ENCODE measurements at places on chromosomes 1 and 21. TPM values are rescaled to one million over a fixed set of nuclear protein-coding genes. Genes with fewer than 3 reads are reported as not detected.
A peak's percentile ranks its signal among the peaks of the same experiment; 100 is the strongest.

OPRD1 gene
- total RNA-seq = not detected

- DNase-seq = no peak
These were observed 14.0 kb upstream of the TRIM67 start for GRCh38 chr1:231147896-231148295.

OSCP1 gene
- 17.1 TPM for total RNA-seq

MTARC2 gene
- 56.6 TPM for total RNA-seq

DNA sequence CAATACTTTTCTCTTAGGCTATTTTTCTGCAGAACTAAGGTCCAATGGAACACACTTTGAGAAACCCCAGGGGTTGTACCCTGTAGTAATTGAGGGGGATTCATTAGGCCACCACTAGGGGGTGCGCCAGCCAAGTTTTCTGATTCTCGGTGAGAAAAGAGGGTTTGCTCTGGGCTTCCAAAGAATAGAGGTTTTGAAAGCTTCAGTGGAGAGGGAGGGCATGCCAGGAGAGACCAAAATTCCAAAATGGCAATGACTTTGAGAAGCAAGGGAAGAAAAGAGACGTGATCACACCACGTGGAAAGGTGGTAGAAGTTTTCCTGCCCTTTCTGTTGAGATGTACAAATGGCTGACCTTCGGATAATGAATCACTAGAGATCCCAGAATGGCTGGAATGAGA is 323.3 kb downstream of the RPS6KC1 start:
- peak; percentile 52 for DNase-seq

- no peak for DNase-seq
These were observed 3.1 kb upstream of the DOCK7 start for GRCh38 chr1:62691062-62691844.

LCE1A gene
- total RNA-seq = not detected

- DNase-seq = no peak
These were observed 451 bp downstream of the ADAMTSL4 start for GRCh38 chr1:150549496-150550221.

GRCh38 chr1:245306628-245307410 is 152.0 kb downstream of the KIF26B start:
- no peak for DNase-seq

DNA sequence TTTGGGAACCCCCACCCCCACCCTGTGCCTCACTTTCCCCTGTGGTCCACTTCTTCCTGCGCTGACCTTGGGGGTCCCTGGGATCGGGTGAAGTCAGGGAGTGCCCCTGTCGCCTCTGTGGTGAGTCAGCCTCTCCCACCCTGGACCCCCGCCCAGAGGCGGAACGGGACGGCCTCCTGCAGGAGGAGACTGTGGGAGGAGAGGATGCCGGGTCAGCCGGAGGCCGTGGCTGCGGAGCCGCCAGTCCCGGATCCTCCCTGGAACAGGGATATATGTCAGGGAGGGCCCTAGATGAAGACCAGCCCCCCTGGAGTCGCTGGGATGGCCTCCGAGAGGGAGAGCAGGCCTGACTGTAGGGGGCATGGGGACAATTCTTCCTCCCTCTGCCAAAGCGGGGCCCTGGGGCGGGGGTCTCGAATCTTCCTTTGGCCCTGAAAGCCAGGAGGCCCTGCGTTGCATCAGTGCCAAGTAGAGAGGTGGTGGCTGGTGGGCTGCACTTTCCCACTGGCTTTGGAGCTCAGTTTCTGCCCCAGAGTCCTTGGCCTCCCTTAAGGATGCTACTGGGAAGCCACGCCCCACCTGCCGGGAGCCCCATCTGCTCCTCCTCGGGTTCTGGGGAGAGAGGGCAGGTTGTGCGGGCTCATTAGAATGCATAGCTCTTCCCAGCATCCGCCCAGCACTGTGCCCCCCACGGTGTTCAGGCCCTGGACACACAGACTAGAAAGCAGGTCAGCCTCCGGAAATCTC is 930 bp downstream of the ARHGEF10L start:
- DNase-seq = no peak

DNA sequence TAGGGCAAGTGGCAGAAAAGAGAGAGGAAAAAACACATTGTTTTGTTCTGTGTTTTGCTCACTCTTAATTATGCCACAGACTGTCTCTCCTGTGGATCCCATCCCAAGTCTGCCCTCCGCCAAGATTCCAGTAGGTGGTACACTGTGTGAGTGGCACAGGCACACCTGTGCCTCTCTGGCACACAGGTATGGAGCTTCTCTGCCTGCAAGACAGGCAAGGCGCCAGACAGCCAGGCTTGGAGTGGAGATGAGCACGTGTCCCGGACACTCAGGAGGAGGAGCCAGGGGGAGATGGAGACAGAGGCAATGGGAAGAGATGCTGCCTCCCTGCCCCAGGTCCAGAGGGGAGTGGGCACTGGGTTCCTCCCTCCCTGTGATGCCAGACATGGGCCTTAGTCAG is 6.5 kb upstream of the GRIK3 start:
- no peak for DNase-seq

DNA sequence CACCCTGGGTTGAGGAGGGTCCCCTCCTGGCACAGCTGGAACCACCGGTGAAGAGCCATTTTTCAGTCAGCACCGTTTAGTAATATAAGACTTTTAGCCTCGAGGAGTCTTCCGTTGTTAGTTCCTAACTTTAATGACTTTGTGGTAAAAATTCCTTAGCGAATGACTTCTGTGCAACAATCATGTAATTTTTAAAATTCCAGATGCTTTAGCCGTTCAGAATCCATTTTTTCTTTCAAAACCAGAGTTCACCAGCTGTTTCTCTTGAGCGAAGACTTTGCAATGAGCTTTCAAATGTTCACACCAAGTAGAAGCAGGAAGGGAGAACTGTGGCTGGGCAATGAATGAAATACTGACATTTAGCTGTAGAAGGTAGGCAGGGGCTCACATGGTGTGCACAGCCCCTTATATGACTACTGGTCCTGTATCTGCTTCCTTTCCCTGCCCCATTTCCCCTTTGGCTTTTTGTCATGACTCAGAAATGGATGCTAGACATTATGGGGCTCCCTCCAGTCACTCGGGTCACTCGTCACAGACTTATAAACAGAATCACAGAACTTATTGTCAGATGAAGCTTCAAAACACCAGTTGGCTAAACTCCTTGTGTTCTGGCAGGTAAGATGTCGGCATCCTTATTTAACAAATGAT is 4.1 kb downstream of the DISC1 start:
- no peak for DNase-seq

- no peak for DNase-seq
These were observed 16.4 kb upstream of the KANK4 start for GRCh38 chr1:62335656-62336055.

DNA sequence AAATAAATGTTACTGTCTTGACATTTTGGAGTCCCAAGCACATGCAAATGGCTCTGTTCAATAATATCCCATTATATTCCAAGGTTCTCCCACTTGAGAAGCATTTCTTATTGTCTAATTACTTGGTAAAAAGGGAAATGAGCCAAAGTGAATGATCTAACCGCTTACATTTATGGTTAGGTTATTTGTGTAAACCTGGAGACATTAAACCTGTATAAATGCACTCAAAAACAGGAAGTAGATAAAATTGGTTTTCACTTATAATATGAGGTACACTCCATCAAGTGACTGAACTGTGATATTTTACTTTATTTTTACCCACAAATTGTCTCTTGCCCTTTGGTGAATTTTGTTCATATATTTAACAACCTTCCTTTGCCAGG is 26.8 kb downstream of the KIF1B start:
- no peak for DNase-seq

GRCh38 chr1:224378855-224379631 is 22.4 kb downstream of the CNIH4 start:
- no peak for DNase-seq

GBP1 gene
- 54.2 TPM for total RNA-seq

GRCh38 chr1:148307583-148308185 is 155.6 kb upstream of the NBPF11 start:
- DNase-seq = peak; percentile 68

MAP10 gene
- 2.6 TPM for total RNA-seq

DNA sequence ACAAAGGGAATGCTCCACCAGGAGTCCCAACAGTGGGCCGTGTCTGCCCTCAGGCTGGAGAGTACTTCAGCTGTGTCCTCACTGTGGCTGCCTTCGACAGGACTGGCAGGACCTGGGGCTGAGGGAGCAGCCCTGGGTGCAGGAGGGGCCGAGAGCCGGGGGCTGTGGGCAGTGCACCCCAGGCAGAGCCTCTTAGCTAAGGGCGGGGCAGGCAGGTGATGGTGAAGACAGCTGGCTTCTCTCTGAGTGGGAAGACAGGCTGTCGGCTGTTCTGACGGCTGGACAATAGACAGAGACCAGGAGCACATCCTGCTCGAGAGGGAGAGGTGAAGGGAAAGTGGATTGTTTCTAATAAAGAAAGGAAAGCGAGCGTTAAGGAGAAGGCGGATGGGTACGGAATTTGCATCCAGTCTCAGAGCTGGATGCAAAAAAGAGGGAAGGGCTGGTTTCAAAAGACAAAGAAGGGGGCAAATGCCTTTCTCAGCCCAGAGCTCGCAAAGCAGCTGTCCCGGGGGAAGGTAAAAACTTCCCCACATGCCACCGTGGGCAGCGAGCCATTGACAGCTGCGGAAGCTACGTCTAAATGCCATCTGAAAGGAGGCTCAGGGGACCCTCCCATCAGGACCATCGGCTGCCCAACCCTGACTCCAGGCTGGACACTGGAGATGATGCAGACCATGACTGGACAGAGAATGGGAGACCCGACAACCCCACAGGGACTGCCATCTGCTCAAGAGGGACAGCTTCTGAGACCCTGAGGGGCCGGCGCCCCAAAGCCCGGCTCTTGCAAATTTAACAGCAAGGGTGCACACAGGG is 92.0 kb downstream of the STUM start:
- peak; percentile 31 for DNase-seq

DNA sequence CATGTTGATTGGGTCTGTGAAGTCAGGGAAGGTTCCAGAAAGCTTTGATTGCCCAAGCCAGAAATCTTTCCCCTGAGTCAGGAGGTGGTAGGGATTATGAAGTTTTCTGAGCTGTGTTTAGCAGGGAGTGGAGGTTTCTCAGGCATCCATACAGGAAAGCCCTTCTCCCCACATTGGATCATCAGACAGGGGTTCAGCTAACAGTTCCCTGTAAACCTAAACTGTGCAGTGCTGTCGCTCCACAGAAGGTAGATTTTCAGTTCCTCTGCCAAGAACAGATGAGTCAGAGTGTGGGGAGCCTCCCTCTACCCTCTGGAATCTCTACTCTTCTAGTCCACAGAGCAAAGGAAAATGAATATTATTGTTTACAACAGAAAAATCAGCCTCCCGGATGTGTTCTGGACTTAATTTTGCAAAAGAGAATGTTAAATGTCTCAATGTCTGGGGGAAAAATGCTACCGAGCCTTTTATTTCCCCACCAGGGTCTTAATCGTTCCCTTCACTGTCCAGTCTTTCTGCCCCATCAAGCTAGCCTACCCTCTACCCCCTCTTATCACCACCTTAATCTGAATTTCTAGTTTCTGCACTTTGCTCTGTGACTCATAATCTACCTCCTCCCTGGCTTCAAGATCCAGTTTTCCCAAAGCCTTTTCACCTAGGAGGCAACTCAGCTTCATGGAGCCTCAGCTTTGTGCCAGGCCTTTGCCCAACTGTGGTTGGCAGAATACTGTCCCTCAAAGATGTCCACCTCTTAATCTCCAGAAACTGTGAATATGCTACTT is 355.6 kb downstream of the PRDM2 start:
- DNase-seq = no peak

DNA sequence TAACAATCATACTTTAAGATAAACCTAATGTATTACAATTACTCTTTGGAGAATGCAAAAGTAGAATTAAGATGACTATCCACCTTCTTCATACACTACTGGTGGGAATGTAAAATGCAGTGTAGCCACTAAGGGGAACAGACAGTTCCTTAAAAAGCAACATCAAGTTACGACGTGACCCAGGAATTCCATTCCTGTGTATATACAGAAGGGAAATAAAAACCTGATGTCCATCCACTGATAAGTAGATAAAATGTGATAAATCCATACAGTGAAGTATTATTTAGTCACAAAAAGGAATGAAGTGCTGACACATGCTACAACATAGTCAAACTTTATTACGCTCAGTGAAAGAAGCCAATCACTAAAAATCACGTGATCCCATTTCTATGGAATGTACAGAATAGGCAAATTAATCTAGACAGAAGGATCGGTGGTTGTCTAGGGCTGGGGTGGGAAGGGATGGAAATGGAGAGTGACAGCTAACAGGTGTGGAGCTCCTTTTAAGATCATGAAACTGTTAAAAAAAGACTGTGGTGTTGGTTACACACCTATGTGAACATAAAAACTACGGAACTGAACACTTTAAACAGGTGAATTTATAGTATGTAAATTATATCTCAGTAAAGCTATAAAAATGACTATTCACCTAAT is 42.1 kb downstream of the NRIP1 start:
- no peak for DNase-seq

DNA sequence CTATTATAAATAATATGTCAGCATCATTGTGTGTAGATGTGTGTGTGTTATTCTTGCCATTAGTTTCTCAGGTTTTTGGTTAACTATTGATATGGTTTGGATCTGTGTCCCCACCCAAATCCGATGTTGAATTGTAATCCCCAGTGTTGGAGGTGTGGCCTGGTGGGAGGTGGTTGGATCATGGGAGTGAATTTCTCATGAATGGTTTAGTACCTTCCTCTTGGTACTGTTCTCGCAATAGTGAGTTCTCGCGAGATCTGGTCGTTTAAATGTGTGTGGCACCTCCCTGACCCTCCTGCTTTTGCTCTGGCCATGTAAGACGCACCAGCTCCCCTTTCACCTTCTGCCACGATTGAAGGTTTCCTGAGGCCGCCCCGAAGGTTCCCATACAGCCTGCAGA is 9.6 kb upstream of the POFUT2 start:
- no peak for DNase-seq

DNA sequence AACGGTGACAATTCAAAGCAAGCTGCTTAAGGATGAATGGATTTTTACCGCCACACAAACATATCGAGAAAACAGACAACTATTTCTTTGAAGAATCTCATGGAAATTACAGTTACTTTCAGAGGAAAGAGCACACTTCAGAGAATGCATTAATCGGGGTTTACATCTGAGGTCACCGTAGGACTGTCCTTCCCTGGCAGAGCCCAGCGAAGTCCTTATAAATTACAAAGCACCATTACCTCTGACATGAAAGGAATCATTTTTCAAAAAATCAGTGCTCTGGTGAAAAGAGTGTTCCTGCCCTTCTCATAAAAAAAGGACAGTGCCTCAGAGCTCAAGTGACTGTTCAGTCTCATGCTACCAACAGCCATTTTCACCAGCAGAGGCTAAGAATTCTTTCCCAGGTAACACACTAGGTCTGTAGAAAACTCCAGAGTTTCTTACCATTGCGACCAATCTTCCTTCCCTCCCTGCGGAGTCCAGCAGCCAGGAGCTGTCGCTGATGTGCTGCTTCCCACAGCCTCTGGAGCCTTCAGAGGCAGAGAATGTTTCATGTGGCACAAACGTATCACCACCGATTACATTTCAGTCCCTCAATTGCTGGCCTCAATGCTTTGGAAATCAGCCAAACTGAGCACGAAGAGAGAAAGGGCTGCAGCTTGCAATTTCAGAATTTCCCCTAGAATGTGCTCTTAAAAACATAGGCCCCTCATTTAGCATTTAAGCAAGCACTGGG is 75.4 kb downstream of the PLD5 start:
- no peak for DNase-seq

GRCh38 chr1:54327386-54328065 is 78.7 kb downstream of the SSBP3 start:
- no peak for DNase-seq

WDR64 gene
- total RNA-seq = not detected

Measured in lower lobe of right lung (tissue), 2 donors.